Right cardiac atrium (tissue), 5 donors: ENCODE measurements at places on chromosomes 2 and 18. TPM values are rescaled to one million over a fixed set of nuclear protein-coding genes. Genes with fewer than 3 reads are reported as not detected.

Gene ZDBF2
- 11.2 TPM for total RNA-seq

GRCh38 chr2:220568296-220568695 is 940.9 kb downstream of the SLC4A3 start:
- no peak for DNase-seq

Gene HOXD13
- total RNA-seq: not detected

Gene DNAJC5G
- total RNA-seq: 1.5 TPM

- no peak for DNase-seq
Measured at GRCh38 chr2:174138161-174138560, 110.2 kb downstream of the OLA1 start.

Gene TUBA4B
- total RNA-seq: not detected
